ENCODE measurements at places on chromosomes 3 and 15.

DNA sequence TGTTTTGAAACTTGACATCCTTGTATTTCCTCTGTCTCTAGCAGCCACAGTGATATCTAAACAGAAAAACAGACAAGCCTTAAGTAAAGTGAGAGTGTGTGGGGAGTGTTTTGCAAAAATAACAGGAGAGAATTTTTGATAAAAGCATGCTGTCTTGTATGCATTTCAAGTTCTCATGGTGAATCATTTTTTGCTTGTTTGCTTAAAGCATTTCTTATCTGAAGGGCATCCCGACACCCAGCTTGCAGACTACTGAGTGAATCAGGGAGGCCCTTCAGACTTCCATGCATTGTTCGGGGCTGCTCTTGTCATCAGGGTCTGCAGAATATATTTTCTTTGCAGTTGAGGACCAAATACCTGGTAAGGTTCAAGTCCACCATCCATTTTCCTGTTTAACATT lies 8.5 kb downstream of the CGNL1 start:
- no peak for DNase-seq

DNA sequence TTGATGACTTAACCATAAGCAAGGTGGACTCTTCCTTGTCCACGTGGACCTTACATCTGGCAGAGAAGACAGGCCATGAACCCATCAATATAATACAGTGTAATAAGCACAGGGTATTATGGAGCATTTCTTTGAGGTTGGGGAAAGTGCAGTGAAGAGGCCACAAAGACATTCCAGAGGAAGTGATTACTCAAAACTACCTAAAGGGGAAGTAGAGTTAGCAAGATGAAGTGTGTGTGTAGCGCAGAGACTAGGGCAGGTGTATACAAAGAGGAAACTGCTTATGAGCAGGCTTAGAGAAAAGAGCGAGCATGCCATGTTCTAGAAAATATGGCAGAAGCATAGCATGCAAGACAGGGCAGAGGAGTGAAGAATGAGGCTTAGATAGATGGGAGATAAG lies 17.9 kb downstream of the CP start:
- no peak for DNase-seq

- DNase-seq: no peak
These were observed 34.3 kb downstream of the IRAK2 start for GRCh38 chr3:10198761-10199649.

GRCh38 chr3:38138349-38139190 lies at the start of gene MYD88:
Gene MYD88 (plus strand): TSS chr3:38138661. CDS start chr3:38138701, 40 bp downstream.
- DNase-seq: no peak

DNA sequence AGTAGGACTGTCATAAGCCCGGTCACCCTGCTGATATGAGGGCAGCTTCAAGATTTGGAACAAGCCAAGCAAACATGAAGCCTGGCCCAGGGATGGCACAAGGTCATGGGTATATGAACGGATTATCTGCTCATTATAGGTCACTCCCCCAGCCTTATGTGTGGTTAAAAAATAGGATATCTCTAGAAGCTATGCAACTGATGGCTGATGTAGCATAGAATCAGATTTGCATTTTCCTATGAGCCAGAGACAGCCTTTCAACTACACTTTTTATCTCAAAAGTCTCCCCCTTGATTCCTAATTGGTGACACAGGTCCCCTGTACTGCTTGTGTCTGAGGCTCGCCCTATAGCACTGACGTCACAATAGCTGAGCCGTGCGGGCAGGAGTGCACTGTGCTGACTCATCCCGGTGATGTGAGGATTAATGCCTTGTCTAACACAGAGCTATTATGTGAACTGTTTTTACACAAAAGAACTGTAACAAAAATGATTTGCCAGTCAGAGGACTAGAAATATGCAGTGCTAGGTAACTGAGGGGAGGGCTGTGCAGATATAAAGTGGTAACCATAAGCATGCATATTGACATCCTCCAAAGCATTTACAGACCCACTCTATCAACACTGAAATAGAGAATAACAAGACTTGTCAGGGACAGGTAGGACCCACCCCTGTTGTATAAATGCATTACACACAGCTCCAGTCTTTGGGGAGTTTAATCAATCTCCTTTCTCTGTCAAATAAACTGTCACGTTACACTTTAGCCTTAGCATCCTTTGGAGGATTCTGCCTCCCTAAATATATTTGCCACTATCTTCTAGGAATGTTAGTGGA lies 204.9 kb downstream of the TIGIT start:
- no peak for DNase-seq
